ENCODE measurements at places on chromosomes 12 and 14.

- DNase-seq = no peak
Measured at GRCh38 chr14:72723858-72724530, 169.9 kb downstream of the DPF3 start.

DNA sequence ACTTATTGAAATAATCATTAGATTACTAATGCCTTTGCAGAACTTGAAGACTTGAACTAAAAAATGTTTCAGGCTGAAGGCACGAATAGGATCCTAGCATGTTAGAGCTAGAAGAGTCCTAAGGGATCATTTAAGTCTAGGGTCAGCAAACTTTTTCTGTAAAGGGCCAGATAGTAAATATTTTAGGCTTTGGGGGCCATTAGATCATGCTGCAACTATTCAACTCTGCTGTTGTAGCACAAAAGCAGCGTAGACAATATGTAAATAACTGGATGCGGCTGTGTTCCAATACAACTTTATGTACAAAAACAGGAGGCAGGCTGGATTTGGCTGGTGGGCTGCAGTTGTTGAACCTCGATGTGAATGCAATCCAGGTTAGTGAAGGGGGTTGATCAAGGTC is 221.7 kb downstream of the ATP23 start:
- no peak for DNase-seq

DNA sequence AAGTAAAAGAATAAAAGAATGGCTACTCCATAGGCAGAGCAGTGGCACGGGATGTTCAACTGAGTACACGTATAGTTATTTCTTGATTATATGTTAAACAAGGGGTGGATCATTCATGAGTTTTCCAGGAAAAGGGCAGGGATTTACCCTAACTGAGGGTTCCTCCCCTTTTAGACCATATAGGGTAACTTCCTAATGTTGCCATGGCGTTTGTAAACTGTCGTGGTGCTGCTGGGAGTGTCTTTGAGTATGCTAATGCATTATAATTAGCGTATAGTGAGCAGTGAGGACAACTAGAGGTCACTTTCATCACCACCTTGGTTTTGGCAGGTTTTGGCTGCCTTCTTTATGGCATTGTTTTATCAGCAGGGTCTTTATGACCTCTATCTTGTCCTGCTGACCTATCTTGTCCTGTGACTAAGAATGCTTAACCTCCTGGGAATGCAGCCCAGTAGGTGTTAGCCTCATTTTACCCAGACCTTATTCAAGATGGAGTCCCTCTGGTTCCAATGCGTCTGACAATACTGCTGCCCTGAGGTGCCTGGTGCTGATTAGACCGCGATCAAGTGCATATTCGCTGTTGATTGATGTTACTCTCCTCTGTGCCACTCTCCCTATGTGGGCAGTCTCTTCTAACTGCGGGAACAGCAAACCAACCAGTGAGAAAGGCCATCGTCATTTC is 67.6 kb upstream of the AMN1 start:
- DNase-seq = no peak

GRCh38 chr12:126518596-126519200 is 1453.5 kb downstream of the AACS start:
- no peak for DNase-seq

DNA sequence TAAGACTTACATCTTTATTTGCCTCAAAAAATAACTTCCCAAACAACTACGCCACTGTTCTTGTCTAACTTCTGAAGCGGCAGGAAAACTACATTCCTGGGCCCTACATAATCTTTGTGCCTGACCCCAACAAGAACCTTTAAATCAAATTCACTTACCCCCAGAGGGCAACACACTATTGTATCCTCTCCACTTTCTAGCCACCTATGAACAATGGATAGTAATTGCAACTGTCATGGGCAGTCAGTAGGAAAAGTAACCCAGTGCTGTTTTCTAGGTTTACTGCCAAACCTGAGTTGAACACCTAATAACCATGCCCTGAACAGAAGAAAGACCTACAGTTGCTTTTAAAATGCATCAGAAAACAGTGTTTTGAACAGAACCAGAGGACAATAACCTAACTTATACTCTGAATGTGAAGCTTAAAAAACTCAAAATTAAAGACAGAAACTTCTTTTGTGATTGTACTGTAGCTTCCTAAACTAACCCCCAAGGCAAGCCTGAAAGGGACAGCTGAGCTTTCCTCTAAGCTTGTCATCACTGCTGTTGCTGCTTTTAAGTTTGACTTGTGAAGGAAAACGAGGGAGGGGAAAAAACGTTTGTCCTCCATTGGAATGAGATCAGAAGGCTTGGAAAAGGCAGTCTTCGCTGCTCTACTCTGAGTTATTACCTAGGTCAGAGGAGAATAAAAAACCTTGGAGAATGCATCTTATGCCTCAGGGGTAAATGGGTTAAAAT is 195.7 kb downstream of the SOX5 start:
- DNase-seq = no peak

GRCh38 chr14:32366256-32366879 is 37.3 kb downstream of the AKAP6 start:
- no peak for DNase-seq

DNA sequence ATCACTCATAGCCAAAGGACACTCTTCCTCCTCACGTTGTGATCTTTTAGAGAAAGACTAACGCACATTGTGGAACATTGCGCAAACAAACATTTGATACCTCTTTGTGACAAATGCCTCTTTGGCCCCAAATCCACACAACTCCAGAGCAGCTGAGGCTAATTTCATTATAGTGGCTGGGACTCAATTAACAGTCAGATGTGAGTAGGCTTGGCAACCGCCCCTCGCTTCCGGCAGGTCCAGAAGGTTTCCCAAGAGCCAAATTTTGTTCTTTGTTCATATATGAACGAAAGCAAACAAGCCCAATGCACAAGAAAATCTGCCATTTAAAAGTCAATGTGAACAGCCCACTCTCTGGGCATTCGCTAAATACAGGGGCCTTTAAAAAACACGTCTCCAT is 273.9 kb downstream of the GLT1D1 start:
- DNase-seq = no peak

- no peak for DNase-seq
Measured at GRCh38 chr14:51314321-51315015, 74.4 kb downstream of the TMX1 start.

- no peak for DNase-seq
Measured at GRCh38 chr14:78968265-78968664, 798.1 kb downstream of the NRXN3 start.

DNA sequence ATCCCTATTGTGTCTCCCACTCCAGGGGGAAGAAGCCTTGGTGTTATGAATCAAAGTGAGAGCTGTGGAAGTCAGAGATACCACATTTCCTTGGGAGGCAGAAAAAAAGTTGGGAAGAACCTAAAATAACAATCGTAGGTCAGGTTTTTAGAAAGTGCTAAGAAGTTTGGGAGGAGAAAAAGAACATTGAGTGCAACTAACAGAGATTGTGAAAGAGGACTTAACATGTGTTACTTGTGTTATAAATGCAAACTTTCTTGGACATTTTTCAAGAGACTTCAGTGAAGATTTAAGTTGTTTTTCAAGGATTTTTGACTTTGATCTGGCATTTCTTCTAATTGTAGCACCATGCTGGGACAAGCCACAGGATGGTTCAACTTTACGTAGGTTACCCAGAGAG is 7.8 kb upstream of the ERP27 start:
- DNase-seq = no peak

DNA sequence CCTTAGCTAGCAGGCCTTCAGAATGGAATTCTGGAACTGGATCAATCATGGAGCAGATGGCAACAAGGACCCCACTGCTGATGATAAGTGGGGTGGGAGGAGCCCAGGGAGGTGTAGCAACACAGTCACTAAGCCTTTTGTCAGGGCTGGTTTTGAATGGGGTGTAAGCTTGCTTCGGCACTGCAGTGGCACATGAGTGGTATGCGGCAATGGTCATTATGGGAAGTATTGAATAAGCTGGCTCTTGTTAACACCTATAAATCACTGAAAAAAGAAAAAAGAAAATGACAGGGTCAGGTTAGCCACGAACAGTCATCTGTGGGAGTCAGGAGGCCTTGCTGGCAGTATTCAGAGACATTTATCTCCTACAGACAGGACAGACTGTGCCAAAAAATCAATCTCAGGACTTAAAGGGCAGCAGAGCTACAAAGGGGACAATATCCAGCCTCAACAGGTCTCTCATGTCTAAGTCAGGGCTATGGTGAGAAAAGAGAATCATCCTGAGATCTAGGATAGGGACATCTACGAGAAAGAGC is 19.1 kb downstream of the CDKL1 start:
- DNase-seq = no peak

DNA sequence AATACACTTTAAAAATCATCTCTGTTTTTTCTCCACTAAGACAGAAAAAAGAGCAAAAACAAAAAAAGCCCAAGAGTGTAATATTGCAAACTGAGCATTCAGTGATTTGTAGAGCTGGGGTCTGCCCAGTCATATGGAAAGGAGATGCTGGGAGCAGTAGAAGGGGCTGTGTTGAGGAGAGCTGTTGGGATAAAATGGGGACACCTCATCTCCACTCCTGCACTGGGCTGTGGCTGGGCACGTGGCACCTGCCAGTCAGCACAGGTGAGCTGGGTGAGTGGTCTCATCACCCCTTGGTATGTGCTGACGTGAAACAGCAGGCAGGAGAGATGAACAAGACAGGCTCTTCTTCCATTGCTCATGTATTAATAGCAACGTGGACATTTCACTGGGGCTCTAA is 217.4 kb downstream of the C12orf42 start:
- no peak for DNase-seq

DNA sequence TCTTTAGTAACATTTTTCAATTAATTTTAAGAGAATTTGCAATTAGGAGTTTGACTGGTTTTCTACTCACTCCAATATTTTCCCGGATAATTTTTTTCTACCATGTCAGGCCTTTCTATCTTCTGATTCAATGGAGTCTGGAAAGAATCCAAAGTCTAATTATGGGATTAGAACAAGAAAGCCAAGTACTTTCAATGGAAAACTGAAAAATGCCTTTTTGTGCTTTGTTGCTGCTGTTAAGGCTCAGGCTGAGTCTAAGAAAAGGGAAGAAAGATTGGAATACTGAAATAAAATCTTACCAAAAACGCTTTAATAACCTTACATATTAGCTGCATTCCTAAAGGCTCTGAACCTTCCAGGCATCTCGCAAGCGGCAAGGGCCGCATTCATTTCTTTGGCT is 24.4 kb upstream of the DHRS4 start:
- no peak for DNase-seq

- DNase-seq = no peak
Measured at GRCh38 chr14:99740411-99740810, 52.8 kb upstream of the EML1 start.

GRCh38 chr12:16154990-16155389 is 122.5 kb downstream of the SLC15A5 start:
- no peak for DNase-seq

DNA sequence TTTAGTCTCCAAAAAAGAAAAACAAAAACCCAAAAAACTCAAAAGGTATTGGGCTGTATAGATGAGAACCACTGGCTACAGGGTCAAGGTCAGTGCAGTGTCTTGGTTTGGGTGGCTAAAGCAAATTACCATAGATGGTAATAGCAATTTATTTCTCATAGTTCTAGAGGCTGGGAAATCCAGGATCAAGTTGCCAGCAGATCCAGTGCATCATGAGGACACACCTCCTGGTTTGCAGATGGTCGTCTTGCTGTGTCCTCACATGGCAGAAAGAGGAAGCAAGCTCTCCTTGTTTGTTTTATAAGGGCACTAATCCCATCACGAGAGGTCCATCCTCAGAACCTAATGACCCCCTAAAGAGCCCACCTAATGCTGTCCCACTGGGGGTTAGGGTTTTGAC is 11.2 kb downstream of the COX14 start:
- no peak for DNase-seq

- no peak for DNase-seq
Measured at GRCh38 chr12:1518591-1519516, 75.5 kb downstream of the FBXL14 start.

GRCh38 chr12:6647083-6647604 is at the start of gene ACRBP:
TSS of gene ACRBP (minus strand) at chr12:6647432. CDS start at chr12:6647366, 66 bp downstream.
- no peak for DNase-seq

DNA sequence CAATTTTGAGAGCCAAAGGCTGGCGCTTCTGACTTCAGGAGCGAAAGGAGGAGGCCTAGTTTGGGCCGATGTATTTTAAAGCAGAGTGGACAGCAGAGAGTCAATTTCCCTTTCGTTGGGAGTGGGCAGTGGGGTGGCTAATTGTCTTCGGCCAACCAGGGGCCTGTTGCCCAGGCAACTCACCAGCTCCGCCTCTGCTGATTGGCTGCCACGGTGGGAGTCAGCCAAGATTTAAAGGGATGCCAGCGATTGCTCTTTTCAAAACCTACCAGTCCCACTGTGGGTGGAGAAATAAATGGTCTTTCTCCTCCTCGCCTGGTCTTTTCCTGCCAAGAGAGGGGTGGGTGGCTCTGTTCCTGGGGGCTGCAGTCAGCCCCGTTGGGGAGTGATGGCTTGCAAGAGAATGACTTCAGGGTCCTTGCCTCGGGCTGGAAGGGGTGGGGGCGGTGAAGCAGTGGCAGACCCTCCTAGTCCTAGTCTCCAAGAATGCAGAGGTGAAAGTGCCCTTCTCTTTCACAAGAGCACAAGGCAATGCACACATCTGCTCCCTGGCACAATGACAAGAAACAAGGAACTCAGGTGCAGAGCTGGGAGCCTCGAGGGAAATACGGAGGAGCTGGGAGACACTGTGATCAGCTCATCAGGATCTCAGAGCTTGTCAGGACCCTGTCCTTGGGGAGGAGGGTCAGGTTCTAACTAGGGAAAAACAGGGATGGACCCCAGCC is 37.7 kb downstream of the RASAL1 start:
- no peak for DNase-seq

DNA sequence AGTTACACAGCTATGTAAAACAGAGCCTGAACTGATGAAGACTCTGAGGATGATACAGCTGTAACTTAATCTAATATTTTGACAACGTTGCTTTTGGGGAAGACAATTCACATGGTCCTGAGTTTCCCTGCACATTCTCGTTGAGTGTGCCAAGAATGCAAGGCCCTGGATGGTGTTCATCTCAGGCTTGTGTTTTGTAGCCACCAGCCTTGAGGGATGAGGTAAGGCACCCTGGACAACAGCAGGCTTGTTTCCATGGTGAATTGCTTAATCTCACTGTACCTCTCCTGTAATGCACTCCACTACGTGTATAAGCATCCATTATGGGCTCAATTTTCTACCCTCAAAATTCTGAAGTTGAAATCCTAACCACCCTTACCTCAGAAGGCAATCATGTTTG is 2.1 kb downstream of the CATSPERB start:
- no peak for DNase-seq

DNA sequence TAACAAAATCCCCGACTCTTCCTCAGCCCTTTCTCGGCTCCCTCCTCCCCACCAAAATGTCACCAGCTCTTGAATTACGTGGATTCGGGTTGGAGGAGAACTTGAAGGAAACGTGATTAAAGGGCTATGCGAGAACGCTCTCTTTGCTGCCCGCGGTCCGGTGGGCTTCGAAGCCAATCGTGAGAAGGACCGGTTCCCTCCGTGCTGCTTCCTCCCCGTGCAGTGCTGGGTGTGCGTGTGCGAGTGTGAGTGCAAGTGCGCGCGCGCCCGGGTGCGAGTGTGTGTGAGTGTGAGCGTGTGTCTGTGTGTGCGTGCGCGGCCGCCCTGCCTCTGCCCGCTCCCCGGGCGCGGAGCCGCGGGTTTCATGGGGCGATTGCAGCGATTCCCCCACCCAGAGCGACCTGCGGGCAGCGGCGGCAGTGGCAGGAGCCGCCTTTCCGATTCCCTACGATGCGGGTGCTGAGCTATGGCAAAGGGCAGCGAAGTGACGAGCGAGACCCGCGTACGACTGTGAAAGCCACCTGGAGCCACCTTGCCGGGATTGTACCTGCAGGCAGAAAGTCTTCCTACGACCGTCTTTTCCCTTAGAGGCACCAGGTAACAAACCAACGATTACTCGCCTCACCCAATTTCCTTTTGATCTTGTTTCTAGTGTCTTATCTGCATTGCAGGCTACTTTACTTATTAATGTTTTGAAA is 1.4 kb downstream of the LRFN5 start:
- peak; percentile 47 for DNase-seq

Measured in mesothelial cell of epicardium (in vitro differentiated cells).